ENCODE measurements at places on chromosomes 4 and X.
A peak's percentile ranks its signal among the peaks of the same experiment; 100 is the strongest.

GRCh38 chrX:39734174-39734776 is 363.5 kb downstream of the BCOR start:
- DNase-seq = no peak

- no peak for DNase-seq
These were observed 29.8 kb upstream of the CCNG2 start for GRCh38 chr4:77127215-77127614.

GRCh38 chrX:44997282-44997812 is 124.4 kb downstream of the KDM6A start:
- no peak for DNase-seq

DNA sequence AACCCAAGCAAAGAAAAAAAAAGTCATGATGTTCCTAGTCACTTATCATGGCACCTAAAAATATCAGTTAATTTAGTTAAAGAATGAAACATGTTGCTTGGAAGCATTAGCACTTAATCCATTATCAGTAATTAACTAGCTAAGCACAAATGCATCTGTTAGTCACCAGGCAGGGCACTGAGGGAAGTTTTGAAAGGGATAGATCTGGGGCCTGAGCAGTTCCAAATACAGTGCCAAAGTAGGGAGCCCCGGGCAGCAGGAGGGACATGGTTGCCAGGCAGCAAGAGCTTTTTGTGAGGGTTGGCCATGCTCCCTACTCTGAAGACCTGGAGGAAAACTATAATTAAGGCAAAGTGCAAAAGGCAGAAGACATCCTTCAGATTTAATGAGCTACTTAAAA is 62.0 kb downstream of the PHKA1 start:
- DNase-seq = no peak

DNA sequence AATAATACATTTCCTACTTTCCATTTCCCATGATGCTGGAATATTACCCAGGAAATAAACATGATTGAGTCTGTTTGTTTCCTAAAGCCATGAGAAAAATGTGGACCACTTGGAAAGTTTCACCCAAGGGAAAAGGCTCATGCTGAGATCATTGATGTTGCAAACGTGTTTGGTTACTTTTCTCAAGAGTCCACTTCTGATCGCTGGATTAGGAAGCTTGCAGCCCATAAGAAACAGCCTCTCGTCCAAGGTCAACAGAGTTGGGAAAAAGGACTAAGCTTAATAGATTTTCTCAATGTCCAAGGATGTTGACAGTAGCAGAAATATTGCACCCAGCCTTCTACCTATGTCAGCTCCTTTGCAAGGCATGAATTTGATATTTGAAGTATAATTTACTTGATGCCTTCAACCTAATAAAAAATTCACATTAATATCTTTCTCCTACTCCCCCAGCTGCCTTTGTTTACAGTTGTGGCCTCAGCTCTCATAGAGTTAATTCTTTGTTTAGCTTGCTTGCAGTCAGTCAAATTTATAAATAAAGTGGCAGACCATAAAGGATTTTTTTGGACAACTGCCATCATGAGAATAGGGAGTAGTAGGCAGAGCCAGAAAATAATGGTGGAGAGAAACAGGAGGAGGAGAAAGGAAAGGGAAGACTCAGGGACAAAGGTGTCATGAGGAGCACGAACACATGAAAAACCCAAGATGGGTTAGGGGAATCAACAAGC is 65.6 kb upstream of the BLTP1 start:
- DNase-seq = no peak

- DNase-seq = no peak
These were observed 94.4 kb downstream of the GRIA2 start for GRCh38 chr4:157314906-157315305.

GRCh38 chr4:124515591-124515990 is 196.9 kb downstream of the ANKRD50 start:
- DNase-seq = no peak

DNA sequence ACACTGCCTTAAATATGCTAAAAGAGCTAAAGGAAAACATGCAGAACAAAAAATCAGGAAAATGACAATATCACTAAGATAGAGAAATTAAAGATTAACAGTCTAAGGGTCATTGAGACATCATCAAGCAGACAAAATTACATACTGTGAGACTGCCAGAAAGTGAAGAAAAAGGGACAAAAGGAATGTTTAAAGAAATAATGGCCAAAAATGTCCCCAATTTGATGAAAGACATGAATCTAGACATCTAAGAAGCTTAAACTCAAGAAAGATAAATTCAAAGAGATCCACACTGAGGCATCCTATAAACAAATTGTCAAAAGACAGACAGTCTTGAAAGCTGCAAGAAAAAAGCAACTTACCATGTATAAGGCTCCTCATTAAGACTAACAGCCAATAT is 63.7 kb downstream of the OPHN1 start:
- DNase-seq = no peak

DNA sequence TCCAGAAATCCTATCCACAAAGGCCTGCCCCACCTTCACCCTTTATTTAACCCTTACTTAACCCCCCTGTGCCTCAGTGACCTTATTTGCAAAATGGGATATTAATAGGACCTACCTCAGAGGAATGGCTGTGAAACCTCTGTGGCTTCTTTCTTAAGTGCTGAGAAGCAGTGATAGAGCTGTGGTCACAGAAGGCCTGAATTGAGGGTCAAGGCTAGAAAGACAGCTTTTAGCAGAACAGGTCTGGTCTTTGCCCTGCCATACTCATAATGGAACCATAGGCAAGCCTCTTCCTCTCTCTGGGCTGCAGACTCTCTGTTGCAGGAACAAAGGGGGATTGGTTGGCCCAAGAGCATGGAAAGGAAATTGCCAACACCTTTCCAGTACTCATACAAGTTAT is 63.5 kb upstream of the MAMLD1 start:
- DNase-seq = no peak

DNA sequence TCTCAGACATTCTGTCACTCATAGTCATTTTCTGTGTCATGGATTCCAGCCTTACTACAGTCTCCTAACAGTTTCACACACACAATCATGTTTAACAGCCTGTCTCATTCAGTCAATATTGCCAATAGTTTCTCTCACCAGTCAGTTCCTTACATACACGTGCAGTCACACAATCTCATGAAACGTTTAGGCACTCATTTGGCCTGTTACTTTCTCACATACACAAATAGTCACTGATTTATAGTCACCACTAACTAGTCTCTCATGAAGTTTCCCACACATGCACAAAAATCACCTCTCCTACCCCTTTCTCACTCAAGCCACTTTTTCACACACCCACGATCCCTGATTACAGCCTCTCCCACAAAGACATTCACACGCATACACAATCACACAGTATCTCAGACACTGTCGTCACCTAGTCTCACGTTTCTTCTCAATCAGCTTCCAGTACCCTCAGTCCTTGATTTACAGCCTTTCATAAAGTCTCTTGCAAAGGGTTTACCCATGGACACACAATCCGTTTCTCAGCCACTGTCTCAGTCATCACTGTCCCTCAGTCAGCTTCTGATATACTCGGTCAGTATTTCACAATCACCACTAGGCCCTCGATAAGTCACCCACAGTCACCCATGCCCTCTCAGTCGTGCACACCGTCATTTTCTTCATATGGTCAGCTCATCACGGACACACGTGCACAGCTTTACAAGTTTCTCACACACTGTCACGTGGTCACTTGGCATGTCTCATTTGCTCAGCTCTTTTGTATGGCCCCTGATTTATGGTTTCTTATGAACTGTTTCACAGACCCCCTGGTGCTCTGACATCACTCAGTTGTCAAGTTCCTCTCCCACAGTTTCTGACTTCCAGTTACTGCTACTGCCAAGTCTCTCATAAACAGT is 4.2 kb upstream of the CFP start:
- DNase-seq = no peak

- peak; percentile 23 for DNase-seq
These were observed 38.0 kb downstream of the MAGEE2 start for GRCh38 chrX:75746891-75747639.

DNA sequence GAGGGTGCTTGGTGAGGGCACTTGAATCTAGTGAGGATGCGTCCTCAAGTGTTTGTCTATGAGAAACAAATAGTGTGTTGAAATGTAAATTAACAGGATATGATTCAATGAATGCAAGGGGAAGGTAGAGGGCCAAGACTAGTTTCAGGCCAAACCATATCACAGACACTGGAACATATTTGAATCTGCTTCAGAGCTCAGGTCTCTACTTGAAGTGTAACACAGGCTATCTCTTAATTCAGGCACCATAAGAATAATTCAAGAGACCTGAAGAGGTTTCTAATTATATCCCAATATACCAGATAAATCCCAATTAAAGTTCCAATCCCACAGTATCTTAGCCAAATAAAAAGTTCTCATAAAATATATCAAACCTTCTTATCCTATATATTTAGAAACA is 146.5 kb upstream of the INTU start:
- no peak for DNase-seq

DNA sequence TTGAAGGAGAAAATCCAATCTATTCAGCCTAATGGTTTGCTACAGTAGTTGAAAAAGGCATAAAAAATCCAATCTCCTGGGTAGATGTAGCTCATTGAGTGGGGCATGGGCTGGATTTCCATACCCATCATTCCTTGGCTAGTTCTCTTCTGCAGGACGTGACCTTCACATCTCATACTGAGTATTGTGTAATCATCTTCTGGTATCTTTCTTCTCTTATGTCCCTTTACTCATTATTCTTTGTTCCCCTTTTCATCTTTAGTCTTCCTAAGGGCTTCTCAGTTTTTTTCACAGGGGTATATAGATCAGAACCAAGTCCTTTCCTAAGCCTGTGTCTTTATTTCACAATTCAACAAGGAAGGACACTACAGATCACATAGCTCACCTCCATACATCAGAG is 727.6 kb upstream of the MAGEB2 start:
- DNase-seq = no peak

DNA sequence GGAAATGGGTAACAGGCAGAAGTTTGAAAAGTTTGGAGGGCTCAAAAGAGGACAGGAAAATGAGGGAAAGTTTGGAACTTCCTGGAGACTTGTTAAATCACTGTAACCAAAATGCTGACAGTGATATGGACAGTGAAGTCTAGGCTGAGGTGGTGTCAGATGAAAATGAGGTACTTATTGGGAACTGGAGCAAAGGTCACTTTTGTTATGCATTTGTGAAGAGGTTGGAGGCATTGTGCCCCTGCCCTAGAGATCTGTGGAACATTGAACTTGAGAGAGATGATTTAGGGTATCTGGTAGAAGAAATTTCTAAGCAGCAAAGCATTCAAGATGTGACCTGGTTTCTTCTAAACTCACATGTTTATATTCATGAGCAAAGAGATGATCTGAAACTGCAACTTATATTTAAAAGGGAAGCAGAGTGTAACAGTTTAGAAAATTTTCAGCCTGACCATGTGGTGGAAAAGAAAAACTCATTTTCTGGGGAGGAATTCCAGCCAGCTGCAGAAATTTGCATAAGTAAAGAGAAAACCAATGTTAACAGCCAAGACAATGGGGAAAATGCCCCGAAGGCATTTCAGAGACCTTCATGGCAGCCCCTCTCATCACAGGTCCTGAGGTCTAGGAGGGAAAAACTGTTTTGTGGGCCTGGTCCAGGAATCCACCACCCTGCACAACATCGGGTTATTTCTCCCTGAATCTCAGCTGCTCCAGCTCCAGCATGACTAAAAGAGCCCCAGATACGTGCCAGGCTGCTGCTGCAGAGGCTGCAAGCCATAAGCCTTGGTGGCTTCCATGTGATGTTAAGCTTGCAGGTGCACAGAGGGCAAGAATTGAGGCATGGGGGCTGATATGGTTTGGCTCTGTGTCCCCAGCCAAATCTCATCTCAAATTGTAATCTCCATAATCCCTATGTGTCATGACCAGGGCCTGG is 632.5 kb upstream of the GNPDA2 start:
- DNase-seq = no peak

GRCh38 chrX:109812236-109812635 is 79.2 kb upstream of the ACSL4 start:
- no peak for DNase-seq

DNA sequence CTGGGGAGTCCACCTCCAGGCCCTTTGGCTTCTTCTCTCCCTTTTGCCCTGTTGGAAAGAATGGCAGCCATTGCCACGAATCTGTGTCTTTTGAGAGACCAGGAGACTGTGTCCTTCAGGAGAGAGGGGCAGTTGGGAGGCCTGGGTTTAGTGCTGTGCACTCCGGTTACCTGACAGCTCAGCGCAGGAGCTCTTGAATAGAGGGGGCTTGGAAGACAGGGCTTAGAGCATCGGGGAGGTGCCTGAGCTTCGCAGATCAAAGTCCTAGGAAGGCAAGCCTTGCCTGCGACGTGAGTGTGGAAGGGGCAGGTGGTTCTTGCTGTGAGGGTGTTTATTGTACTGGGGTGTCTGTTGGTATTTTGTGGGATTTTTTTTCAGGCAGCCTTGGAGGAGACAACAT is 41.9 kb upstream of the TADA2B start:
- DNase-seq = no peak

DNA sequence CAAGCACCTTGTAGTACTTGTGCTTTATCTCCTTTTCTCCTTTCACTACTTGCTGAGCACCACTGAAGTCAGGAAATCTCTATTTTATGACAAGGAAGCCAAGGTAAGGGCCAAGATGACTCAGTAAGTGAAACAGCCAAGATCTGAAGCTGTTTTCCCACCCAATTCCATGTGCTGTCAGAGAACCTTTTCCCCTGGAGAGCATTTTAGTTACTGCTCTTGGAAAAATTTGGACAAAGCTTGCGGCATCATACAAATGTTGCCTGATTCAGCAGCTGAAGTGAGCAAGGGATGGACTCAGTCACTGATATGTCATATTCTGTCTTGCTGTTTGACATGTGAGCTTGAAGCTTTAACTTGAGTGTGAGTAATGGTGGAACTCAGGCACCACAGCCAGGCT is 391.4 kb downstream of the RAB28 start:
- DNase-seq = no peak

DNA sequence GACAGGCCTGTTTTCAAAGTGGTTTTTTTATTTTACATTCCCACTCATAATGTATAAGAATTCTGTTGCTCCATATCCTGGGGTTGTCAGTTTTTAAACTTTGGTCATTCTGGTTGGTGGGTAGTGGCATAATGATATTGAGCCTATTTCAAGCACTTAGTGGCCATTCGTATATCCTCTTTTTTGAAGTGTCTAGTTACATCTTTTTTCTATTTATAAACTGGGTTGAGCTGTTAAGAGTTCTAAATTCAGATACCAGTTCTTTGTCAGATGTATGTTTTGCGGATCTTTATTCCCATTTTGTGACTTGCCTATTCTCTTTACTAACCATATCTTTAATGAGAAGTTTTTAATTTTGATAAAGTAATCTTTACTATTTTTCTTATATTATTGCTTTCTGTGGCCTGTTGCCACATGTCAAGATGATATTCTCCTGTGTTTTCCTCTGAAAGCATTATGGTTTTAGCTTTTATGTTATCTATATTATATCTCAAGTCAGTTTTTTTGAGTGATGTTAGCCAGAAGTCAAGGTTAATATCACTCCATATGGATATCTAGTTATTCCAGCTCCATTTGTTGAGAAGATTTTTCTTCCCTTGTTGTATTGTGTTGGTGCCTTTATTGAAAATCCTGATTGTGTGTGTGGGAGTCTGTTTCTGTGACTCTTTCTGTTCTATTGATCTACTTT is 110.9 kb downstream of the FHIP1A start:
- DNase-seq = no peak

- no peak for DNase-seq
These were observed 240.1 kb upstream of the NOCT start for GRCh38 chr4:138775489-138775888.
